WTC11 (cell line): ENCODE measurements at places on chromosomes 1 and 21. TPM values are rescaled to one million over a fixed set of nuclear protein-coding genes. Genes with fewer than 3 reads are reported as not detected.

DNA sequence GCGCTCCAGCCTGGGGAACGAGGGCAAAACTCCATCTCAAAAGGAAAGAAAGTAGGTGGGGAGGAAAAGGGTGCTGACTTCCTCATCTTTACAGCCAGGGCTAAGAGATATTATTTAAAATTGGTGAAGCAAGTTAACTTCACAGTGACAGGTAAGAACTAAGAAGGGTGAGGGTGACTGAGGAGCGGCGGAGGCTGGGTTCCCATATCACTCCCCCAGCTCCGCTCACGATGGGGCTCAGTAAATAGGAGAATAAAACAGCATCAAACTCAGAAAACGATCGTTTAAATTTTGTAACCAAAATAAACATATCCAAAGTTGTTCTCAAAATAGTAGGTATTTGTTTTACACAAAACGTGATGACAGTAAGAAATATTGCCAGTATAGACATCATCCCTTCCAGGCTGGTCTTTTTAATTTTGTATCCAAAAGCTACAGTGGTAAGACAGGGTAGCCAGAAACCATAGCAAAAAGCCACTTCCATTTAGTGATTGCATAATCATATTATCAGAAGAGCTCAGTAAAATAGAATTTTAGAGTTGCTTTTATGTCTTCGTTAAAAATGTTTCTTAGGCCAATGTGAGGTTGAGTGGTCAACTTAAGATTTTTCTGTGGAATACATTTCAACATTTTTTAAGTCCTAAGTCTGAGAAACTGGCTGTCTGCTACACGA is 26.2 kb upstream of the ADARB1 start:
- no peak for DNase-seq

DNA sequence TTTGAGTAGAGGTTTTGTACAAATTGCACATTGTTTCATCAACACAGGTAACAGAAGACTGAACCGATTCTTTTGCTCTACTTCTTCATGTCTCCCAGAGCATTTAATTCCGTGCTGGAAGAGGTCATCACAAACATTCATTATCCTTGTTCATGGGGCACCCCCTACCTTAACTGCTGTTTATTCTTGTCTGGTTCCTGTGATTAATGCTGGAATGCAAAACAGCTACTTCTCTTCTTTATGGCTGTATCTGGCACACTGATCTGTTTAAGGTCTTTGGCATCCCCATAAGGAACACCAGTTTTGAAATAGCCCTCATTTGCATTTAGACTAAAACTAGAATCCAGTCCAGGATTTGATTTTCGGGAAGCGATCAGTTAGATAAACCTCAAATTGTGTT is 42.2 kb downstream of the NTNG1 start:
- no peak for DNase-seq

DNA sequence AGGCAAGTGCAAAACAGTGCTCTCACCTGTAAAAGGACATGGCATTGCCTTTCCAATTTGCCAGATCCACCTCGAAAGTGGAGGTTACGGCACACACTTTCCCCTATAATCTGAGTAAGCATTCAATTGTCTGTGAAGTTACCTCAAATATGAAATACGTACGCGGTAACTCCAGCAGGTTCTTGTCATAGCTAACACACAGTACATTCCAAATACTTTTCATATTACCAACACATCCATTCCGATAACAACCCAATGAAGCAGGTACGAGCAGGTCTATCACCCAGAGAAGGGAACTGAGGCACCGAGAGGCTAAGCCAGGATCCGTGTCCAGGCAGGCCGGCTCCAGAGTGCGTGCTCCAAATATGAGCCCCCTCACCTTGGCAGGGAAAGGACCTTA is 46.8 kb upstream of the LPAR3 start:
- no peak for DNase-seq

DNA sequence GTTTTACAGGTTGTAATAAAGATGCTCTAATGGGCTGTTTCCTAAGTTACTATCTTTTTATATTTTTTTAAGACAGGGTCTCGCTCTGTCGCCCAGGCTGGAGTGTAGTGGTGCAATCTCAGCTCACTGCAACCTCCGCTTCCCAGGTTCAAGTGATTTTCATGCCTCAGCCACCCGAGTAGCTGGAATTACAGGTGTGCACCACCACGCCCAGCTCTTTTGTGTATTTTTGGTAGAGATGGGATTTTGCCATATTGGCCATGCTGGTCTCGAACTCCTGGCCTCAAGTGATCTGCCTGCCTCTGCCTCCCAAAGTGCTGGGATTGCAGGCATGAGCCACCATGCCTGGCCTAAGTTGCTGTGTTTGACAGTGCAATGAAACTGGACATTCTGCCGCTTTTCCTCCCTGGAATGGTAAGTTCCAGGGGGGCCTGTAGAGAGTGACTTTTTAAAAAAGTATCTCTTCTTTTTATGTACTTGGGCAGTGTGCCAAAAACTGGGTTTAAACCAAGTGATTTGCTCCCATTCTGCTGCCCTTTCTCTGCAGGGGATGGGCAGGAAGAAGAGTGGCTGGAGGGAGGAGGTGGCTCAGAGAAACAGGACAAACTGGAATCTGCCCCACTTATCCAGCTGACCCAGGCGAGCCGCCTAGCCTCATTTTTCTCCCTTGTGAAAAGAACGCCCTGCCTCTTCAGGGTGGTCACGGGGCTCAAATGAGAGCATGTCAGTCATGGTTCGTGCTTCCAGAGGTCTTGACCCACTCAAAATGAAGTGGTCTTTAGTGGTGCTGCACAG is 2.3 kb downstream of the SLC37A1 start:
- no peak for DNase-seq

- peak; percentile 91 for DNase-seq
Observed at GRCh38 chr1:2046174-2046917, 3.9 kb upstream of the PRKCZ start.

AIRE gene
- total RNA-seq = 0.05 to 0.09 TPM in 2 of 3 replicates, not detected in the other

SDC3 gene
- total RNA-seq = 31.1 to 32.3 TPM (median 31.2 TPM) in 3 replicates

MMP23B gene
- 20.0 to 28.1 TPM (median 27.1 TPM) in 3 replicates for total RNA-seq

CRP gene
- 0.68 to 1.1 TPM (median 0.85 TPM) in 3 replicates for total RNA-seq
